ENCODE measurements at places on chromosomes 12 and 14.

DNA sequence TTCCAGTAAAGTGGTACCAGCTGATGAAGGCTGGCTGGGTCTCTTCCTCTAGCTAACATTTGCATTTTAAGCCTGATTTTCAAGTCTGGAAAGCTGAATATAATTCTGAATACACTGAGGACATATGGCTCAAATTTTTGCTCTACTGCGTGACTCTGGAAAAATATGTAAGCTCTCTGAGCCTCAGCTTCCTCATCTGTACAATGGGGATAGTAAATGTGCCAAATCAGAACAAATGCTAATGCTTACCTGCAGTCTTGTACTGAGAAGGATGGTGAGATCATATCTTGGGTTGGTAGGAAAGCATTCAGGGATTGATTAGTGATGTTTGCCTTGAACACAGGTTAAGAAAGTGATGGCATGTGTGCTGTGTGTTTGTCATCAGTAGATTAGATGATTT is 14.6 kb downstream of the HNF1A start:
- no peak overlapping the region for H3K27ac ChIP-seq
- no peaks in the 10 kb centered on the region for H3K27me3 ChIP-seq
- H3K4me3 ChIP-seq = no peak overlapping the region

DNA sequence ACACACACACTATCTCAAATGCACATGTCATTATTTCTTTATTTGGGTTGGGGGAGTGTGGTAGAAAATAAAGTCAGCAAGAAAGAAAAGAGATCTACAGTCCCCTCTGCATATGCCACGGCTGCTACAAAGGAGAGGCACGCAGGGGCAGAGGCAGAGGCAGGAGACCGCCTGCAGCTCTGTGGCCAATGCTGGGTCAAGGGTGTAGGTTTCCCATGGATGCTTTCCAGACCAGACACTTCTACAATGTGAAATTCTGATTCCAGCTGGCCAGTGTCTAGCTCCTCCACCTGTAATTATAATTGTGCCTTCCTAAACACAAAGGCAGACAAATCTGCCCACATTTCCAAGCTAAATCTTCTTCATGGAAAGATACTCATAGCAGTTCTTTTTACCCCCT is 19.2 kb downstream of the VPS37B start:
- H3K27me3 ChIP-seq = no peaks in the 10 kb centered on the region
- peaks cover 78% of the 10 kb centered on the region for H3K4me1 ChIP-seq
- no peaks in the 10 kb centered on the region for H3K36me3 ChIP-seq
- DNase-seq = no peak

GRCh38 chr14:99596772-99597171 is 7.2 kb downstream of the CCDC85C start:
- no peak overlapping the region for H3K27ac ChIP-seq
- H3K36me3 ChIP-seq = no peaks in the 10 kb centered on the region
- no peak for DNase-seq
- no peak overlapping the region for H3K4me3 ChIP-seq
- H3K4me1 ChIP-seq = peaks cover 20% of the 10 kb centered on the region

DNA sequence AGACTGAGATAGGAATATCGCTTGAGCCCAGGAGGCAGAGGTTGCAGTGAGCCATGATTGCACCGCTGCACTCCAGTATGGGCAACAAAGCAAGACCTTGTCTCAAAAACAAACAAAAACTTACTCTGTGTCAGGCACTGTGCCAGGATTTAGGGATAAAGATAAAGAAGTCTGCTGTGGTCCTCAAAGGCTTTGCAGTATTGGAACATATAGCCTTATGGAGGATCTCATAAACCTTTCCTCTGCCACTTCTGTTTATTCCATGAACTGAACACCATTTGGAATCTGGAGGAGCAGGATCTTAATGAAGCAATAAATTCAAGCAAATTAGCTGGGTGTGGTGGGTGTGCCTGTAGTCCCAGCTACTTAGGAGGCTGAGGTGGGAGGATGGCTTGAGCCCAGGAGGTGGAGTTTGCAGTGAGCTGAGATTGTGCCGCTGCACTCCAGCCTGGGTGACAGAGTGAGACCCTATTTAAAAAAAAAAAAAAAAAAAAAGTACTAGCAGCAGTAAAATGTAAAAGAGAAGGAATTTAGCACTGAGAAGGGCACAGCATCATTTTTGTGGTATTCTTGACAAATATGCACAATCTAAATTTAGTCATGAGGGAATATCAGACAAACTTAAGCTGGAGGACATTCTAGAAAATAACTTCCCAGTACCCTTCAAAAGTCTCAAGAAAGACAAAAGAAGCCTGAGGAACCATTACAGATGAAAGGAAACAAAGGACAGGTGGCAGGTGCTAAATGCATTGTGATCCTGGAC is 27.1 kb downstream of the BMAL2 start:
- no peaks in the 10 kb centered on the region for H3K4me1 ChIP-seq
- H3K27me3 ChIP-seq = no peaks in the 10 kb centered on the region
- no peak for DNase-seq
- H3K36me3 ChIP-seq = no peaks in the 10 kb centered on the region
- H3K4me3 ChIP-seq = no peak overlapping the region
- H3K27ac ChIP-seq = no peak overlapping the region

- no peak for DNase-seq
- H3K36me3 ChIP-seq = no peaks in the 10 kb centered on the region
- no peak overlapping the region for H3K27ac ChIP-seq
- no peak overlapping the region for H3K4me3 ChIP-seq
- H3K27me3 ChIP-seq = no peaks in the 10 kb centered on the region
Observed at GRCh38 chr12:18634382-18634781, 103.4 kb downstream of the PLCZ1 start.

DNA sequence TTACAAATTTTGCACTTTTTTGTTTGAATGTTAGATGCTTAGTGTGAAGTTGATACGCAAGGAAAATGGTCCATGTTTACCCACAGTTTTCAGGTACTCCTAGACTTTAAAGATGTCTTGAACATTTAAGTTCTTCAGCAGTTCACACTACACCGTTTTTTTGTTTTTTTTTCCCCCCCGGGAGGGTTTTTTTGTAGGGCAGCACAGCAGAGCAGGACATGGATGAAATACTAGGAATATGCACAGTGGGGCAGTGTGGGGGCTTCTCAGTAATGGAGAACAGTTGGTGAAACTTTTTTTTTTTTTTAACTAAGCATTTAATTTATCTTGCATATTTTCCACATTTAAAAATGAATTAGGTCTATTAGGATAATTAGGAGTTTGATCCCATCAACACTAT is 4.9 kb downstream of the RAN start:
- H3K36me3 ChIP-seq = peaks cover 23% of the 10 kb centered on the region
- no peak overlapping the region for H3K27ac ChIP-seq
- no peak for DNase-seq
- peaks cover 28% of the 10 kb centered on the region for H3K4me1 ChIP-seq
- H3K4me3 ChIP-seq = no peak overlapping the region
- no peaks in the 10 kb centered on the region for H3K27me3 ChIP-seq

- H3K27me3 ChIP-seq = no peaks in the 10 kb centered on the region
- no peak overlapping the region for H3K4me3 ChIP-seq
- no peak overlapping the region for H3K27ac ChIP-seq
Observed at GRCh38 chr12:66062290-66062625, 68.3 kb downstream of the LLPH start.

- H3K27ac ChIP-seq = no peak overlapping the region
- H3K27me3 ChIP-seq = no peaks in the 10 kb centered on the region
- H3K4me3 ChIP-seq = no peak overlapping the region
- H3K36me3 ChIP-seq = no peaks in the 10 kb centered on the region
Observed at GRCh38 chr12:91056488-91056887, 1.3 kb downstream of the KERA start.

GRCh38 chr12:19144287-19144686 is 14.8 kb downstream of the PLEKHA5 start:
- no peak overlapping the region for H3K27ac ChIP-seq
- H3K27me3 ChIP-seq = no peaks in the 10 kb centered on the region
- no peak overlapping the region for H3K4me3 ChIP-seq
- H3K36me3 ChIP-seq = no peaks in the 10 kb centered on the region

DNA sequence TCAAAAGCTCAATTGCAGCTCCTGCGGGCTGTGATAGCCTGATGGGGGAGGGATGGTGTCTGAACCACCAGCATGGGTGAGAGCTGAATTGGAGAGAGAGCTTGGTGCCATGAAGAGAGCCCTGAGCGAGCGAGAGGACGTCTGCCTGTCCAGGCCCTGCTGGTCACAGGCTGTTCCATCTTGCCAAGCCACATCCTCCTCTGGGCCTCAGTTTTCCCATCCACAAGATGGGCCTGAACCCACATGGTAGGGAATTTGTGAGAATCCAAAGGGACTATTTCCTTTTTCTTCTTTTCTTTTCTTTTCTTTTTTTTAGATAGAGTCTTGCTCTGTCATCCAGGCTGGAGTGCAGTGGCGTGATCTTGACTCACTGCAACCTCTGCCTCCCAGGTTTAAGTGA is 276.4 kb downstream of the VRK1 start:
- H3K4me1 ChIP-seq = peaks cover 10% of the 10 kb centered on the region
- H3K4me3 ChIP-seq = no peak overlapping the region
- peaks cover 3% of the 10 kb centered on the region for H3K27me3 ChIP-seq
- DNase-seq = no peak
- H3K36me3 ChIP-seq = no peaks in the 10 kb centered on the region

DNA sequence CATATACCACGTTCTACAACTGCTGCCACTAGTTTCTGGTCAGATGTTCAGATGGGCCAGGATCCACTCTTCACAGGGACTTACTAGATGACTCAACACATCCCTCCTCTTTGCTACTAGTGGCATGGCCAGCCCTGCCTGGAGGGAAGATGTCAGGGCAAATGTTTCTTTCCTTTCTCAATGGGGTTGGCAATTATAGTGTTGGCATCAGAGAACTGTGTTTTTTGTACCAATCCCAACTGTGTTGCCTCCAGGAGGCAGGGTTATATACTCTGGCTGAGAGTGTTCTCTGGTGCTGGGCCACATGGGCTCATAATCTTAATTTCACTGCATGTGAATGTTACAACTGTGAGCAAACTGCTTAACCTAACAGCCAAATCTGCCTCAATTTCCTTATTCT is 69.9 kb upstream of the AVPR1A start:
- H3K27ac ChIP-seq = no peak overlapping the region
- H3K4me1 ChIP-seq = no peaks in the 10 kb centered on the region
- H3K36me3 ChIP-seq = no peaks in the 10 kb centered on the region

Measured in CD8-positive, alpha-beta memory T cell (primary cell).